GM12878 (cell line): ENCODE measurements at places on chromosomes 2 and 18. TPM values are rescaled to one million over a fixed set of nuclear protein-coding genes. Genes with fewer than 3 reads are reported as not detected.

GRCh38 chr2:55093381-55093780, 43.1 kb upstream of the RTN4 start:
- no peak for DNase-seq

- DNase-seq, result peak; percentile 43
These were observed 126.2 kb upstream of the LGALSL start for GRCh38 chr2:64327510-64328414.

The UGT1A4 gene
- total RNA-seq, result 0.21 TPM in 1 of 2 replicates, not detected in the other

DNA sequence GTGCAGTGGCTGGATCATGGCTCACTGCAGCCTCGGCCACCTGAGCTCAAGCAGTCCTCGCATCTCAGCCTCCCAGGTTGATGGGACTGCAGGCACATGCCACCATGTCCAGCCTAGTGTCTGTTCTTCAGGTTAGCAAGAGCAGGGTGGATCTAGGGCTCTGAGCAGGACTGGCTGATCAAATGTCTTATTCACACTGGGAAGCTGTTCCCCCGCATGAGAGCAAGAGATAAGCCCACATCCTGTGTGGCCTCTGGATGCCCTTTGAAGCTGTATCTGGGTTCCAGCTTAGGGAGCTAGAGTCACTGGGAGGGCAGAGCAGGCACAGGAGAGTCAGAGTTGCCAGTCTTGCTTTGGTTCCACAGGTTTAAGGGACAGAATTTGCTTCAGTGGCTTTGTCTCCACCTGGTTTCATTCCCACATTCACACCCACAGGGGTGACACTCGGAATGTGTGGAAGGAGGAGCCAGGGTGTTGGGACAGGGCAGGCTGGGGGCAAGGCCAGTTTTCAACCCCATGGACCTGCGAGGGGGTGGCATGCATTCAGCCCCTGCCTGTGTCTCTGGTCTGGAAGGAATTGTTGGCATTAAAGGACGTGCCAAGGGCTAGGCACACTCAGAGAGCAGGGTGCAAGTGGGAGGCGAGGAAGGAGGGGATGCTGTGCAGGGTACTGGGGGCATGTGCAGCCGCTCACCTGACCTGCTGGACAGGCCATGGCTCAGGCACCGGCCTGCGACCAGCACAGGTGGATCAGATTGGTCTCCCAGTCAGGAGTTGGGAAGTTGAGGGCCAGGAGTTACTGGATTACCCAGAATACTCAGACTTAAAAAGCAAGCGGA, 24.5 kb downstream of the PTPN18 start:
- no peak for DNase-seq

DNA sequence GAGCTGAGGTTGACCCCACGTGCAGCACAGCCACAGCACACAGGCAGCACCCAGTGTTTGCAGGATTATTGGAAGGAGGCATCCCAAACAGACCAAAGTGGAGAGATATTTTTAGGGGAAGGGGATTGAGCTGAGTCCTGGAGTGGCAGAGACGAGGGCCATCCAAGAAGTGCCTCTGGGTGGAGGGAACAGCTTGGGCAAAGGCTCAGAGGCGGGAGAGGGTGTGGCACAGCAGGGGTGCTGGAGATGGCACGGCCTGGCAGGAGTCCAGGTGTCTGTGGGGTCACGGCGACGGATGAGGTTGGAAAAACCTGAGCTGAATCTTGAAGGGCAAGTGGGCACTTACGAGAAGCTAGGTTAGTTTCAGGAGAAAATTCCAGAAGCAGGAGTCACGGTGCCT, 60.6 kb downstream of the INHBB start:
- DNase-seq, result no peak

DNA sequence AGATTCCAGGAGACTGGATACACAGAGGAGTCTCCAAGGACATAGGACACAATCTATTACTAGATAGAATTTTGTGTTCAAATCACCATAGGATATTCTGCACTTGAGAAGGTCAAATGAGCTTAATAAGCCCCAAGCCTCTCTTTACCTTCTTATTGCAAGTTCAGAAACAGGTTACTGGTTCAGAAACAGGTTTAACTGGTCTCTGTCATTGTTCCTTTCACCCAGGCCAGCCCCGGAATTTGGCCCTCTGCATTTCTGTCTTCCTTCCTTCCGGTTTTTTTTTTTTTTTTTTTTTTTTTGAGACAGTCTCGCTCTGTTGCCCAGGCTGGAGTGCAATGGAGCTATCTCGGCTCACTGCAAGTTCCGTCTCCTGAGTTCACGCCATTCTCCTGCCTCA, 700.2 kb downstream of the EPHA4 start:
- DNase-seq, result no peak

DNA sequence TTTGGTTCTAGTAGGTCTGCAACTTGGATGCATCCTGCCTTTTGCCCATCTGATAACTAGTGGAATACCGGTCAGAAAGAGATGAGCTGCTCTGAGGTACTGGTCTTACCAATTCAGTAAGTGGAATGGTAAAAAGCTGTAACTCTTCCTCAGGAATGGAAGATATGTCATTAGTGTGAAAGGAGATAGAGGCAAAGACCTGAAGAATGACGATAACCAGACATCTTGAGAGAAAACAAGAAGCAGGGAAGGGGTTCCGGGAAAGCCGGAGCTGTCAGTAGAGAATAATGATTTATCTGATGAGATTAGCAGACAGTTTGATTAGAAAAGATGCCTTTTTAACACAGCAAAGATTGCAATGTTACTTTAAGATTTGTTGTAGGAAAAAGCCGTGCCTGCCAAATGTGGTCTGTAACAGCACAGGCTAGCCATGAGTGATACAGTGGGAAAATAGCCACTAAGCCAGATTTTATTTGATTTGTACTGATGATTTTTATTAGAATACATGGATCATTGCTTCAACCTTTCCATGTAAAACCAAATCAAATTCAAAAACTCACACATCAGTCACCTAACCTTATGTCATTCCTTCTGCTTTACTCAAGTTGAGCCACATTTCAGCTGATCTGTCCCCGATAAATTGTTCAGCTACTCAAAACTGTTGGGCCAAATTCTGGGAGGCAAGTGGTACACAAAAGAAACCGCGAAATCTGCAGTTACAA, 110.0 kb downstream of the TCF4 start:
- no peak for DNase-seq

DNA sequence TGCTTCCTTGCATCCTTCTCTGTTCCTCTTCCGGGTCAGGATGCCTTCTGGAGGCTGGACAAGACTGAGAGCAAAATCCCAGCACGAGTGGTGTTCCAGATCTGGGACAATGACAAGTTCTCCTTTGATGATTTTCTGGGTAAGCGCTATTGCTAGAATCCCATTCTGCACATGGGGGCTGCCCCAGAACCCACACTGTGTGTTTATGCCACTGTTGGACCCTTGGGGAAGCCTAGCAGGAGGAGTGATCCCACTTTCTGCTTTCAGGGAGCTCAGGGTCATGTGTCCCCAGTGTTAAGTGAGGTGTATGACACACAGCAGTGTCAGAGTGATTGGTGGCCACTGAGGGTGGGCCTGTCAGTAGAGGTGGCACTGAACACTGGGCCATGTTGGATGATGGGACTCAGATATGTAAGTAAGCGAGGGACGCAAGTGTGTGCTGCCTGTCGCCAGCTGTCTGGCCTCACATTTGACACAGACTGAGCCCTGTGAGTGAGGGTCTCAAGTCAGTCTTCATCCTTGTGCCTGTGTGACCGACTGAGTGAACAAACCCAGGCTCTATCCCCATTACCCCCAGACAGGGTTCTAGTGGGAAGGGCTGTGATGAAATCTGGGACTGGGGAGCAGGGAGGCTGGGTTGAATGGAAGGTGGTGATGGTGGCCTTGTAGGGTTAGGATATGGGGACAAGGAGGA, 220.9 kb downstream of the DYSF start:
- no peak for DNase-seq

GRCh38 chr18:24514439-24514838, 54.0 kb downstream of the HRH4 start:
- no peak for DNase-seq

The MPP4 gene
- 0.13 TPM in 1 of 2 replicates, not detected in the other for total RNA-seq

GRCh38 chr2:54757500-54757899, 34.0 kb downstream of the EML6 start:
- no peak for DNase-seq

The PNKD gene
- 42.0 and 45.1 TPM in 2 replicates for total RNA-seq

DNA sequence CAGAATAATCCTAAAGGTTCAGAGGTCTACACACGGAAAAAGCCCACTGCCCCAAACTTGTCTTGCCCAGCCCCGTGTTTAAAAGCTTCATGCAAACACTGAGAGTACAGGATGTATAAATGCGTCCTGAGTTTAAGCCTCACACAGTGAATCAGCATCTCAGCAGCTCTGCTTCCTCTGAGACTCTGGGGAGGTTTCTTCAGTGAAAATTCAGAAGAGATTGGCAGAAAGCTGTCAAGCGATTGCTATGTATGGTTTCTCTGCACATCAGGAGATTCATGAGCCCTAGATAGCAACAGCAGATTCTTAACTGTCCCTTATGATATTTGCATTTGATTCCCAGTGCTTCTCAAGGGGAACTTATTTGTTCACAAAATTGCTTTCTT, 27.1 kb downstream of the CRACDL start:
- DNase-seq, result no peak

GRCh38 chr2:190497428-190497827, 37.1 kb downstream of the NEMP2 start:
- no peak for DNase-seq

DNA sequence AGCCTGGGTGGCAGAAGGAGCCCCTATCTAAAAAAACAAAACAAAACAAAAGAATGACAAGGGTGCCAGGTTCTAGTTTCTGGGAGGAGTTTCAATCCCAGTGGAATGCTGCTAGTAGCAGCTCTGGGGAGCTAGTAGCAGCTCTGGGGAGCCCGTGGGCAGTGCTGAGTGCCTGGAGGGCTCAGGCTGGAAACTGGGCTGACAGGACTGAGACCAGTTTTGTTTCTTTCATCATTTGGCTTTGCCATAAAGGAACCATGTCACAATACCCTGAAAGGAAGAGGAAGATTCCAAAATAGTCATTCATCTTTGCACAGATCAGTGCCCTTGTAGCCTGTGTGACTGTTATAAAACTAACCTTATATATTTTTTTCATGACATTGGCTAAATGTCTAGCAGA, 10.6 kb downstream of the MFSD6 start:
- DNase-seq, result no peak

The GALNT14 gene
- 5.6 TPM in 2 replicates for total RNA-seq

GRCh38 chr2:137764646-137765045, 199.6 kb upstream of the HNMT start:
- DNase-seq, result no peak
